ENCODE measurements at places on chromosomes 7 and 10.

DNA sequence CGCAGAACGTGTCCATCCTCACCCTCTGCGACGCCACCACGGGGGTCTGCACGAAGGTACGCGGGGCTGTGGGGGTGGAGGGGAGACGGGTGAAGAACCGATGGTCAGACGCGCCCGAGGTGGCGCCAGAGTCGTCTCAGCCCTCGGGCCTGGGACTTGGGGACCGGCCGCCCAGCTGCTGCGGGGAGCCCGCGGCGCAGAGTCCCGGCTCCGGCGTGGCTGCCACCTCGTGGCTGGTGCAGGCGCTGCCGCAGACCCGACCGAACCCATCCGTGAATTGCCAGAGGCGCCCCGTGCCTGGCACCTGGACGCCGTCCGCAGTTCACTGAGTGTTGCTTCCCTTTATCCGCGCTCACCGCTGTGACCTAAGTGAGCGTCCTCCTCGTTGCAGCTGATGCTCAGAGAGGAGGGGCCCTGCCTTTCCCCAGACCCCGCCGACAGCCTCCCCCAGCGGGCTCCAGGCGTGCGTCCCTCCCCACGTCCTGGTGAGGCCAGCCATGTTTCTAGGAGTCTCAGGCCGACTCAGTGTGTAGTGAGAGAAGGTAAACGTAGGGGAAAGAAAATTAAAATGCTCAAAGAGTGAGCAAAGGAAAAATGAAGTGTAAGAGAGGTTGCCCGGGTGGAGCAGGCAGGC lies 208.7 kb downstream of the PAXIP1 start:
- DNase-seq, result no peak

- DNase-seq, result no peak
Observed at GRCh38 chr7:362402-363096, 72.6 kb downstream of the FOXL3 start.

DNA sequence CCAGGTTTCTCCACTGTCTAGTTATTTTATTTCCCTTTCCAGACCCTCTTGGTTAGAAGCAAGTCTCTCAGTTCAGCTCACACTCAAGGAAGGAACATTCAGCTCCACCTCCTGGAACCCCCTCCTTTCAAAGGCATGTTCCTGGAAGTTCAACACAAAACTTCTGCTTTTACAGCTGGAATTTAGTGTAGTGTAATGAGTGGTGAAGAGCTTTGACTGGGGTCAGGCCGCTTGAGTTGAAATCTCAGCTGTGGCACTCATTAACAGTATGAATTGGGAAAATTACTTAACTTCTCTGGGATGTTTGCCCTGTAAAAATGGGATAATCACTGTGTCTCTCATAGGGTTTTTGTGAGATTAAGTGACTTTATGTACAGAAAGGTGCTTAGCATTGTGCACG lies 91.7 kb downstream of the TMEM178B start:
- no peak for DNase-seq

DNA sequence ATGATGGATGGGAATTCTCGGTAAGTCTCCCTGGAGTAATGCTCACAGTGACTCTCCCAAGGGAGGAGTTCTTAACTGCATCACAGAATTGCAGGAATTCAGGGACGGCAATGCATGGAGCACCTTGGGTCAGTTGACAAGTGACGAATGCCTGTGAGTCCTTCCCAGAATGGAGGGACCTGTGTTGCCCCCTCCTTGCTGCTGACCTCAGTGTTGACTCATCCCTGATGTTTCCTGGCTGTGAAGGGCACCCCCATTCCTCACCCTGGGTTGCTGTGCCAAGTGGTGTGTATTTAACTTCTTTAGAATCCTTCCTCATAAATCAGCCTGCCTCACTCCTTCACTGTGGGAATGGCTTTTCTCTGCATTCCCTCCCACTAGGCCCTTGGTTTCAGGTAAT lies 98.9 kb downstream of the LRMDA start:
- no peak for DNase-seq

- no peak for DNase-seq
Observed at GRCh38 chr10:74925708-74926107, 99.3 kb downstream of the KAT6B start.

DNA sequence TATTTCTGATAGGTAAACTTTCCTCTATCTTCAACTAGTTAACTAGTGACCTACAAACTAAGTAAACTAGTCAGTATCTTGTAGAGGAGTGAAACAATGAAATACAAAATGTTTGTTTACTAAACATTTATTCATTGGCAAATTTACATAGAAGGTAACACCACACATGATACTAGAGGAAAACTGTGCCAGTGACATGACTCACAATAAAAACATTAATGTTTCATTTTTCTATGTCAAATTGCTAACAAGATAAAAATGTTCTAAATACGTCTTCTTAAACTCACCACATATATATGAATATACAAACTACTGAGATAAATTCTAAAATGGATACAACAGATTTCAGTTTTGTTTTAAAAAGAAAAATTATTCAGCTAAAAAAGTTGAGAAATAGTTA lies 471.3 kb downstream of the PARD3 start:
- DNase-seq, result no peak

DNA sequence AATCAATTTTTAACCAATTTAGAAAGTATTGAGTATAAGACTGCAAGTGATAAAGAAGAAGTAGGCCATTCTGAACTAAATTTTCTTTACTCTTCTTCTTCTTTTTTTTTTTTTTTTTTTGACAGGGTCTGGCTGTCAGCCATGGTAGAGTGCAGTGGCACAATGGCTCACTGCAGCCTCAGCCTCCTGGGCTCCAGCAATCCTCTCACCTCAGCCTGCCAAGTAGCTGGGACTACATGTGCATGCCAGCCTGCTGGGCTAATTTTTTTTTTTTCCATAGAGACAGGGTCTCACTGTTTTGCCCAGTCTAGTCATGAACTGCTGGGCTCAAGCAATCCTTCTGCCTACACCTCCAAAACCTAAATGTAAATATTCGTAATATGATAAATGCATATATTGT lies 63.2 kb downstream of the DGKB start:
- DNase-seq, result no peak

DNA sequence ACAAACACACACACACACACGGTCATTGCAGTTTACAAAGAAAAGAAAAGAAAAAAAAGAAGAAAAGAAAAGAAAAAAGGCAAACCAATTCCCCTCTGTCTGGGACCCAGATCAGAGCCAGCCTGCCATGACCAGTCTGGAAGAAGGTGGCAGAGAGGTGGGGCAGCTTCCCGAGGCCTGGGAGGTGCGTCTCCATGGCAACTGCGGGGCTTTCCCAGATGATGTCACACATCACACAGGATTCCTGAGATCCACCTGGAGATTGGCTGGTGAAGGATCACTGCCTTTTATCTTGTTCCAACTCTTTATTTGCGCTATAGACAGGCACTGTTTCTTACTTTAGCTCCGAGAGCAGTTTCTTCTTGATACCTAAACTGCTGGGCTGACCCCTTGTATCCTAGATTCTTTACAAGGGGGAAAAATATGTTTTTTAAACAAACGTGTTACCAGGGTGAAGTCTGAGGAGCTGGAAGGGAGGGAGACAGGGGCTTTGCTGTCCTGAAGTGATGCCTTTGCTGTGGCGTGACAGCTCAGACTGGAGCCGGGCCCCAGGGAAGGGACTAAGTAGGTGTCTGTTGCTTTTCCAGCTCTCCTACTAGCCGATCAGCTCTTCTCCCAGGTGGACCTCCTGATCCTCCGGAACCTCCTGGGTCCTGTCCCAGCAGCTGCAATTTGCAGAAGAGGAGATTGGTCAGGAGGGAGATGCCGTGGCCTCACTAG lies 298.5 kb downstream of the KLF6 start:
- DNase-seq, result no peak

- DNase-seq, result no peak
Observed at GRCh38 chr7:71846160-71846559, 566.0 kb downstream of the CALN1 start.

DNA sequence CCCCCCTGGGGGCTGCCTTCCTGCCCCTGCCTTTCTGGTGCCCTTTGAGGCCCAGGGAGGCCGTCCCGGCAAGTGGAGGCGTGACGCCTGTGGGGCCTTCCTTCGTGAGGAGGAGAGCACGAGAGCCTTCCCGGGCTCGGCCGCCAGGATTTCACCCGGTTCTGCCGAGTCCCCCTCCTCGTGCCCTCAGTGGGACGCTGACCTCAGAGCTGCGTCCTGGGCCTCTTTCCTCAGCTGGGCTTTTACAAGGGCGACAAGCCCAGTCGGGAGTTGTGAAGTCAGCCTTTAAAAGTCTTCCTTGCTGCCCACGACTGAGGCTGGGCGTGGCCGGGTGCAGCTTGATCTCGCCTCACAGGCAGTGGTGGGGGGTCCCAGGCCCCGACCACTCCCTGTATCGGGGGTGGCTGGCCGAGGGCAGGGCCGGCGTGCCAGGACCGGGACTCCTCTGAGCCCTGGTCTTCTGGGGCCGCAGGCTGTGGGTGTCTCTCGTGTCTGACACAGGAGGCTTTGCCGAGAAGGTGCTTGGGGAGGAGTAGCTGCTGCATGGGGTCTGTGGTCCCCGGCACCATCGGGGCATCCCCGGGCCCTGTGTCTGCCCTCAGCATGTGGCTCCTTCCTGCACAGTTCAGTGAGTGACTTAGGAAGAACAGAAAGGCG lies 41.8 kb downstream of the FAM20C start:
- no peak for DNase-seq

- DNase-seq, result no peak
Observed at GRCh38 chr7:28658381-28658780, 246.1 kb downstream of the CREB5 start.

Measured in inflammatory macrophage treated with lipopolysaccharide for 1 hour (primary cell).